ENCODE measurements at places on chromosomes 3 and 15.

- no peak for DNase-seq
Measured at GRCh38 chr3:134180761-134181160, 69.9 kb downstream of the RYK start.

GRCh38 chr3:112115806-112116383, 17.2 kb downstream of the GCSAM start:
- no peak for DNase-seq

- no peak for DNase-seq
Measured at GRCh38 chr3:106514431-106514830, 645.6 kb upstream of the CBLB start.

DNA sequence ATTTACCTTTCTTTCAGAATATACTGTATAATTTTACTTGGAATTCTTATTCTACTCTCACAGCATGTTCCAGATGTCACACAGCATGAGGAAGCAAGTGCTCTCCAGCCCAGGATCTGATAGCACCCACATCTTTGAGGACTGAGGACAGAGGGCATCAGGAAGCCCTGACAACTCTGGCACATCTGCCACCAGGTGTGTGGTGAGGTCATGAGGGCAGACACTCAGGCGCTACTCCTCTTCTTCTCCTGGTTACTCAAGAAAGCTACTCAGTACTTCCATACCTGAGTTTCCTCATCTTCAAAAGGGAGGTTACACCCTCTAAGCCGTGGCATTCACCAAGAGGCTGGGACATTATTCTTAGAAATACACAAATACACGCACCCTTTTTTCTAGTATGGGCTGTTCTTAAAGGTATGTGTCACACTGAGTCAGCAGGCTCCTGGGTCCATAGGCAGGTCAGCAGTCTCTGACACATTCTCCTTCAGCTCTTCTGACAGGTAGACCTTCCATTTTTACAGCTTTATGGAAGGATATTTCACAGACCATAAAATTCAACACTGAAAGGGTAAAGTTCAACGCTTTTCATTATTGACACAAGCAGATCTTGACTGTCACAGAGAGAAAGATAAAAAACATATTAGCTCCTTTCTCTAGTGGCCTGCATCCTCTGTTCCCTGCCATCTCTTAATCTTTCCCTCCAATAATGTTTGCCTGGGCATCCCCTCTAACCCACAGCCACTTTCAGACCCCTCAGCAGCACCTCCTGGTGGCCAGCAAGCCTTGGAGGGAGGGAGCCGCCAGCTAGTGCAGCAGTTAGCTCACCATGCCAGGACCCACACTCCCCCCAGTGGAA, 103.2 kb upstream of the TJP1 start:
- peak; percentile 80 for DNase-seq

- DNase-seq, result no peak
Measured at GRCh38 chr3:177772908-177773557, 575.8 kb upstream of the TBL1XR1 start.

DNA sequence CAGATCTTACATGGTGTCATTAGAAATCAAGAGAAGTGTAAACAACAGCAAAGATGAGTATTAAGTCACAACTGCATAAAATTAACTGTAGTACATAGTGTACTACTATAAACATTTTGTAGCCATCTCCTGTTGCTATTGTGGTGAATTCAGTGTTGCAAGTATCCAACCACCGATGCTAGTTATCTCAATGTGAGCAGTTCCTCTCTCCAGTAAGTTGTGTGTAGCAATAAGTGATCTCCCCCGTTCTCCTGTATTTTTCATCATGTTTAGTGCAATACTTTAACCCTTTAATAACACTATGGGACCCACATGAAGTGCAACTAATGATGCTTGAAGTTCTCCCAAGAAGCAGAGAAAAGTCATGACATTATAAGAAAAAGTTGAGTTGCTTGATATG, 264.7 kb upstream of the KCNH8 start:
- DNase-seq, result no peak

DNA sequence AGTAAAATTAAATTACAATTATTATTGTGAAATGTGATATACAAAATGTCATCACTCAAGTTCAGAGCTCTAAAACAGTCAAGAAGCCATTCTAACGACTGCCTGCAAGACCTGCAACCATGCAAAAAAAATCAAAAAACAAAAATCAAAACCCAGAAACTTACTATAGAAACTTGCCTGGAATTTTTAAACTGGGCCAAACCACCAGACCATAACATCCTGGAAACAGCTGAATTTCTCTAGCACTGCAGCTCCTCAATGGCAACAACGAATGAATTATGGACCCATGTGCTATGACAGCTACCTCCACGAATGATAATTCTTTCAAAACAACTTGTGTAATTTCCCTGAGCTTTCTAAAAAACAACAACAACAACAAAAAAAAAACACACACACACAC, 130.0 kb upstream of the KCNMB2 start:
- no peak for DNase-seq

DNA sequence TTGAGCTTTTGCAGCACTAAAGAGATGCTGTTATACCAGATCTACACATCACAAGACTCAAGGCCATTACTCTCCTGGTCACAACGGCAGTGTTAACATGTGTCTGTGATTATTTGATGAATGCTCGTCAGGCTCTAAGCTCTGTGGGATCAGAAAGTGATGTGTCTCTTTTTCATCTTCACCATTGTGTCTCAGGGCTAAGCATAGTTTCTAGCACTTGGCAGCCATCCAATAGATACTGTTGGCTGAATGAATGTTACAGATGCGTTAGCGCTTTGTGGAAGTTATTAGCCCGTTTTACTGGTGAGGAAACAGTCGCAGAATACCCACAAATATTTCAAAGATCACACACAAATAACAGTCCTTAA, 1.2 kb upstream of the FAM81A start:
- DNase-seq, result no peak

All from M059J (cell line).